ENCODE measurements at places on chromosomes 4 and X.

DNA sequence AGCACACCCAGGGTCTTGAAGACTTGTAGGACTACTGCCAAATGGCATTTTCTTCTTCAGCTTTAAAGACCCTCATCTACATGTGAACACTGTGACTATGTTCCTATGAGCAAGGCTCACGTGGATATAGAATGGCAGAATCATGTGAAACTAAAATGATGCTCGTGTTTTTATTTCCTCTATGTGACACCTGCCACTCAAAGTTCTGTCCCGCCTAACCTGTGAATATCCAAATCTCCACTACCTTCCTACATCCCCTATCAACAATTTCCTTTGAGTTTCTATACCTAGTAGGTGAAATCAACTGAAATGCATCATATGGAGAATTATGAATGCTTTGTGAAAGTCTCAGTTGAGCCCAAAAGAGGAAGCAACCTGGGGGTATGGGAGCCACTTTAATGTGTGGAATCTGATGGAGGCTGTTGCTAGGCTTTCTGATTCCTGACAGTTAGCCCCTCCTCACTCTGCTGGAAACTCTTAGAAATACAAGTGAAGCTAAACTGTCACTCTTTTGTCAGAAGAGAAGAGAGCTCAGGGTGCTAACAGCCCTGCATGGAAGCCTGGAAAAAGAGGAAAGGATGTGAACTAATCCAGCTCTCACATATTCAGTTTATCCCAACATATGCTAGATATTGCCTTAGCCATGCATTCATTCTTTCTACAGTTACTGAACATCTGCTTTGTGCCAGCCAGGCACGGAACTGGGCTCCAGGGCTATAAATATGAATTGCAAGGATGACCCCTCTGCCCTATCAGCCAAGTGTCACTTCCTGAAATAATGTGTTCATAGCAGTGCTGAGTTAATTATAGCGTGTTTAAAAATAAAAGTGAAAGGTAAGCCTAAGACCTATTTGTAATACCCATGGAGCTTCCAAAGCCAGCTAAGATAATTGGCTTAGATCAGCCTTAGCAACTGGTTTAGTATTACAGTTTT is 11.0 kb downstream of the LHFPL1 start:
- DNase-seq, result peak; percentile 21

GRCh38 chr4:66887061-66887460 is 658.2 kb downstream of the CENPC start:
- no peak for DNase-seq

GRCh38 chr4:176656108-176656507 is 136.6 kb downstream of the VEGFC start:
- no peak for DNase-seq

GRCh38 chr4:140523370-140523856 is 555 bp upstream of the ELMOD2 start:
- DNase-seq, result no peak

DNA sequence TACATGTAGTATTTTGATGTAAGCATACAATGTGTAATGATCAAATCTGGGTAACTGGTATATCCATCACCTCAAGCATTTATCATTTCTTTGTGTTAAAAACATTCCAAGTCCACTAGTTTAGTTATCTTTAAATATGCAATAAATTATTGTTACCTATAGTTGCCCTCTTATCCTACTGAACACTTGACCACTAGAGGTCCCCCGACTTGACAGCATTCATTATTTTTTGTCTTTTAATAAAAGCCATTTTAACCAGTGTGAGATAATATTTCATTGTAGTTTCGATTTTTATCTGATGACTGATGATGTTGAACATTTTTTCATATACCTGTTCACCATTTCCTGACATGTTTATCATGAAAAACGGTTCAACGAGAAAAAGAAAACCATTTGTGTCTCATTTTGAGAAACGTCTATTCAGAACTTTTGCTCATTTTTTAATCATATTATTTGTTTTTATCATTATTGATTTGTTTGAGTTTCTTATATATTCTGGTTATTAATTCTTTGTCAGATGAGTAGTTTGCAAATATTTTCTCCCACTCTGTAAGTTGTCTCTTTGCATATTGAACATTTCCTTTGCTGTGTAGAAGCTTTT is 199.0 kb upstream of the CXXC4 start:
- DNase-seq, result peak; percentile 13

Data from H7 (cell line).